ENCODE measurements at places on chromosomes 4 and X. TPM values are rescaled to one million over a fixed set of nuclear protein-coding genes. Genes with fewer than 3 reads are reported as not detected.
A peak's percentile ranks its signal among the peaks of the same experiment; 100 is the strongest.

DNA sequence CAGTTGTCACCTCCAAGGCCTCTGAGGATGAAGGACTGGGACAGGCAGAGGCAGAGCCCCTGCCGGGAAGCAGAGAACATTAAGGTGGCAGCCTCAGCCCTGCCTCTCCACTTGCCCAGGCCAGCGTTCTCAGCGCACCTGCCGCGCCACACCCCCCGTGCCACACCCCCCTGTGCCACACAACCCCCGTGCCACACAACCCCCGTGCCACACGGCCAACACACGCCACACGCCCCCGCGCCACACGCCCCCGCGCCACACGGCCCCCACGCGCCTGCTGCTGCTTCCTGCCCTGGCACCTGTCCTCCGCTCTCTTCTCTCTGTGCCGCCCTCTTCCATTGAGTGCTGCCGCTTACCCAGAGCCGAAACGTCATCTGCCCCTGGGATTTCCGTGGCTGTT, 58.0 kb upstream of the ZFP42 start:
- H3K4me3 ChIP-seq, result no peak overlapping the region
- no peaks in the 10 kb centered on the region for H3K36me3 ChIP-seq
- H3K4me1 ChIP-seq, result no peaks in the 10 kb centered on the region
- no peaks in the 10 kb centered on the region for H3K27me3 ChIP-seq

GRCh38 chr4:56149591-56149990, 200.8 kb downstream of the CEP135 start:
- H3K36me3 ChIP-seq, result no peaks in the 10 kb centered on the region
- no peaks in the 10 kb centered on the region for H3K27me3 ChIP-seq
- H3K4me1 ChIP-seq, result no peaks in the 10 kb centered on the region
- H3K4me3 ChIP-seq, result no peak overlapping the region
- DNase-seq, result no peak
- H3K27ac ChIP-seq, result no peak overlapping the region

- no peaks in the 10 kb centered on the region for H3K4me1 ChIP-seq
- no peak overlapping the region for H3K27ac ChIP-seq
- no peak for DNase-seq
- H3K27me3 ChIP-seq, result no peaks in the 10 kb centered on the region
- H3K4me3 ChIP-seq, result no peak overlapping the region
Measured at GRCh38 chrX:148530464-148531077, 30.2 kb downstream of the AFF2 start.

GRCh38 chrX:36431819-36432218, 512.3 kb downstream of the CFAP47 start:
- no peak overlapping the region for H3K4me3 ChIP-seq
- no peak for DNase-seq
- H3K27ac ChIP-seq, result no peak overlapping the region
- H3K36me3 ChIP-seq, result no peaks in the 10 kb centered on the region
- no peaks in the 10 kb centered on the region for H3K4me1 ChIP-seq

BTK gene
- 0.49 TPM for total RNA-seq

POLN gene
- 2.1 TPM for total RNA-seq

GRCh38 chr4:955931-956381, 17.4 kb downstream of the DGKQ start:
- H3K4me3 ChIP-seq, result no peak overlapping the region
- H3K4me1 ChIP-seq, result no peaks in the 10 kb centered on the region
- peaks cover 5% of the 10 kb centered on the region for H3K36me3 ChIP-seq
- no peak for DNase-seq
- H3K27ac ChIP-seq, result no peak overlapping the region

DNA sequence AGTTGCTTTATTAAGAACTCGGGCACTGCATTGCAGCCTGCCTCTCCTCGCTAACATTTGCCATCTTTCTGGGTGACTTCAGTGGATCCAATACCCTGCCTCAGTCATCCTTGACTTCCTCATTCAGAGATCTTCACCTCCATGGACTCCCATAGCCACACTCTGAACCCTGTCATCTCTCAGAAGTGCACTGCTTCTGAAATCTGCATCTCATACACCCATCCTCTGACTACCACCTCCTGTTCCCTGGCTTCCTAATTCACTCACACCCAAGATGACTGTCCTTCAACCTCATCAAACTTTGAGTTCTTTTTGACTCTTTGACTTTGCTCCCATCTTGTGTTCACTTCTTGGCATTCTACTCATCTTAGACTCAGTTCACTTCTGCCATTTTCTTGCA, 25.3 kb upstream of the CYBB start:
- H3K4me1 ChIP-seq, result peaks cover 39% of the 10 kb centered on the region
- DNase-seq, result no peak
- no peak overlapping the region for H3K4me3 ChIP-seq
- H3K27ac ChIP-seq, result peak overlapping the region; percentile 45

SATL1 gene
- total RNA-seq, result not detected

DNA sequence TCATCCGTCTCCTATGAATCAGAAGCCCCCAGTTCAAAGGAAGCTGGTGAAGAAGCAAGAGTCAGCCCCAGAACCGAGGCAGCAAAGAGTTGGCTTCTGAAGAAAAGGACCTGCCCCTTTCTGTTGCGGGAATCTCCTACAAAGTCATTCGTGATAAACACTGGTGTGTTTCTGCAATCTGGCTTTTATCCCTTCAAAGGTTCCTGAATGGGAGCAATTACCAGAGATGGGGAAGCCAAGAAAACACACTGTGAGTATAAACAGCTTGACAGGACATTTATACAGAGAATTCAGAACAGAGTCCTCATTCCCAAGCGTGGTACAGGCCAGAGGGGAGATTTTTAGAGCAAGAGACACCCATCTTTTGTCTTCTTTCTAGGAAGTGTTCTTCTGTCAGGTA, 226.8 kb upstream of the LNX1 start:
- DNase-seq, result no peak
- H3K4me3 ChIP-seq, result no peak overlapping the region
- no peaks in the 10 kb centered on the region for H3K36me3 ChIP-seq
- H3K27ac ChIP-seq, result no peak overlapping the region
- H3K27me3 ChIP-seq, result no peaks in the 10 kb centered on the region

GRCh38 chr4:120156120-120156718, 89.6 kb upstream of the MAD2L1 start:
- no peak overlapping the region for H3K4me3 ChIP-seq
- no peaks in the 10 kb centered on the region for H3K36me3 ChIP-seq
- no peak for DNase-seq
- no peak overlapping the region for H3K27ac ChIP-seq
- no peaks in the 10 kb centered on the region for H3K4me1 ChIP-seq
- no peaks in the 10 kb centered on the region for H3K27me3 ChIP-seq

GRCh38 chrX:24479924-24480323, 14.8 kb downstream of the PDK3 start:
- H3K4me3 ChIP-seq, result peak overlapping the region; percentile 39
- no peaks in the 10 kb centered on the region for H3K36me3 ChIP-seq
- H3K27ac ChIP-seq, result peak overlapping the region; percentile 79
- peak; percentile 60 for DNase-seq
- no peaks in the 10 kb centered on the region for H3K27me3 ChIP-seq

DNA sequence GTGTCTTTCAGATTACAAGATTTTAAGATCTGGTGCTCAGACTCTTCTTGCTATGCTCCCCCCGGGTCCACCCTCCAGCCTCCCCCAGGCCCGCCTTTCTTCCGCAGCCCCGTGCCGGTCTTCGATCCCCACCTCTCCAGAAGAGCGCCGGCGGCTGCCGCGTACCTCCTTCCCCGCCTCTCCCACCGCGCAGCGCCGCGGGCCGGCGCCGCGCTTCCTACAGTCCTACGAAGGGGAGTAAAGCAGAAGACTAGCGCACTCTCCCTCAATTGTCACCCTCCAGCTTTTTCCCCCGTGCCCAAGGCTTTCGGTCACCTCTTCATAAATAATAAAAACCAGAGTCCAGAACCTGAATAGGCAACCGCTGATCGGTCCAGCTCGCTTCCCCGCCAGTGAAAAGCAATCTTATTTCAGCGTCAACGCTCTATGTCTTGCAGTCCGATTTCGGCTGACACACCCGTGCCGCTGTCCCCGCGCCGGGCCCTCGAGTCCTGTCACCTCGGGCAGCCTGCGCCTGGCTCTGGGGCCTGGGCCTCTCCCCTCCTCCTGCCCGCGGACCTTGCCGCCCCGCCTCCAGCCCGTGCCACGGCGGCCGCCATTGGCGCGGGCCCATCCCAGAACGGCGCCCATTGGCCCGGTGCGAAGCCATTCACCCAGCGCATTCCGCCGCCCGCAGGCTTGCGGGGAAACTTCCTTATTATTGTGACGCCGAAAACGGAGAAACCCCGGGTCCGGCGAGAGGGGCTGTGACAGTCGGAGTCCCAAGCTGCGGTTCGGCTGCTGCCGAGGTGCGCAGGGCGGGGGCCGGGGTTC, at the start of gene HERC3:
Gene HERC3 (plus strand): TSS at position 694 of the 813 bp plus-strand sequence. CDS start 13,344 bp downstream, outside the sequence.
- peak within 1 kb of the TSS; percentile 96 for H3K4me3 ChIP-seq
- peaks cover 23% of the 10 kb centered on the region for H3K4me1 ChIP-seq
- peaks cover 10% of the 10 kb centered on the region for H3K36me3 ChIP-seq
- peak; percentile 91 for DNase-seq
- H3K27me3 ChIP-seq, result no peaks in the 10 kb centered on the region

DNA sequence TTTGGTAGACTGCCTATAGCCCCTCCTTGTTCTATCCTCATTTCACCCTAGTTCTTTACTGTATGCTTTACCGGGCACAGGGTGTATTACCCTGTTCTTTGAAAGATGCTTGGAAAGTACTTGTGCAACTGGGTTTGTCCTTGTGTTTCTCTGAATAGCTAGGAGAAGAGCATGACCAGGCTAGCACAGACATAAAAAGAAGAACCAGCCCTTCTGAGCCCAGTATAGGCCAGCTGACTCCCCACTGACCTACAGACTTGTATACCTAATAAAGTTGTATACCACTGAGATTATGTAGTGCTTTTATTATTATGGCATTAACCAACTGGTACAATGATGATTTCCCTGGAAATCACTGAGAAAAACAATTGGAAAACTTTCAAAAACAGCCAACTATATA, 15.0 kb downstream of the CFI start:
- H3K4me1 ChIP-seq, result no peaks in the 10 kb centered on the region
- H3K4me3 ChIP-seq, result no peak overlapping the region
- H3K27ac ChIP-seq, result no peak overlapping the region
- H3K36me3 ChIP-seq, result no peaks in the 10 kb centered on the region

DNA sequence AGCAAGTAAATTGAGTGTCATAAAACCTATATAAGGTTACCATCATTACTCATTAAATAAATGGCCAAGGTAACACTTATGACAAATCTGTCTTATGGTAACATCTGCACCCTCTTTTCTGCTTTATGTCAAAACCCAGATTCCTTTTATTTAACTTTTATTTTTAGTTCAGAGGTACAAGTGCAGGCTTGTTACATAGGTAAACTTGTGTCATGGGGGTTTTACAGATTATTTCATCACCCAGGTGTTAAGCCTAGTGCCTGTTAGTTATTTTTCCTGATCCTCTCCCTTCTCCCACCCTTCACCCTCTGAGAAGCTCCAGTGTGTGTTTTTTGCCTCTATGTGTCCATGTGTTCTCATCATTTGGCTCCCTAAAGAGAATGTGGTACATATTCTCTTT, 930.7 kb downstream of the CCSER1 start:
- DNase-seq, result no peak
- H3K27ac ChIP-seq, result no peak overlapping the region

DNA sequence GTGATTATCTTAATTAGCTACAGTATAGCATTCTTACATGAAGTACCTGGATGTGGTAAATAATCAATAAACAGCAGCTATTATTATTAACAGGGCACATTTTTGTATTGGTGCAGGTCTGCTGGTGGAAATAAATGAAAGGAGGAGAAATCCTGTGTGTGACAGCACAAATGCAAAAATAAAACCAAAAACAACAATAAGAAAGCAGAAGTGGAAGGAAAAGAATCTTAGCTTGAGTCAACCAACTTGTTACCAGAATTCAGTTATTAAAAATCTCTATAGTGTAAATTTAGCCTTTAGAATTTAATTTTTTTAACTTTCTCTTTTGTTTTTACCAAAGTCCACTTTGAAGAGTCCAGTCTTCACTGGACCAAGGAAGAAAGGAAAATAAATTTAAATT, 63.1 kb upstream of the LSM6 start:
- H3K27me3 ChIP-seq, result no peaks in the 10 kb centered on the region
- DNase-seq, result no peak
- no peak overlapping the region for H3K4me3 ChIP-seq

REPS2 gene
- 0.53 TPM for total RNA-seq

BANK1 gene
- 0.20 TPM for total RNA-seq

DNA sequence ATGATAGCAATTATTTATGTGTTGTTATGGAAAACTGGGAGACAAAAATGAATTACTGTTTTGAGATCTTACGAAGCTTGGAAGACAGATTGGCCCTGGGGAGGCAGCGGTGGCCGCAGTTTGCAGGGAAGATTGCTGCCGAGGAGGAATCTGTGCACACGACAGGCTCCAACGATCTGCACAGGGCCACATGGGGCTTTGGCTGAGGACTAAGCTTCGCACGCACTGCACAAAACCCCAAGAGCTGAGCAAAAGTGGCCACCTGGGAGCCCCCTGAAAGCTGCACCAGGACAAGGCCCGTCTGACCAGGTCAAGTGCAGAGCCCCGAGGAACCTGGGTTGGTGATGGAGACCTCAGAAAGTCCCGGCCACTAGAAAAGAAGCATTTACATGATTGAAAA, 5.2 kb upstream of the PDE6B start:
- no peak for DNase-seq
- no peaks in the 10 kb centered on the region for H3K36me3 ChIP-seq
- no peak overlapping the region for H3K27ac ChIP-seq
- no peak overlapping the region for H3K4me3 ChIP-seq
- no peaks in the 10 kb centered on the region for H3K27me3 ChIP-seq

SPANXC gene
- not detected for total RNA-seq

GRCh38 chrX:109624641-109625616, at the start of gene KCNE5:
TSS of gene KCNE5 (minus strand) at chrX:109625172. CDS start at chrX:109625020, 152 bp downstream.
- peak; percentile 4 for DNase-seq
- H3K36me3 ChIP-seq, result no peaks in the 10 kb centered on the region
- no peak within 1 kb of the TSS for H3K4me3 ChIP-seq
- no peaks in the 10 kb centered on the region for H3K27me3 ChIP-seq
- H3K4me1 ChIP-seq, result no peaks in the 10 kb centered on the region

GRCh38 chr4:36734334-36734733, 452.9 kb downstream of the DTHD1 start:
- no peak overlapping the region for H3K27ac ChIP-seq
- H3K4me3 ChIP-seq, result no peak overlapping the region
- H3K36me3 ChIP-seq, result no peaks in the 10 kb centered on the region
- no peak for DNase-seq
- H3K4me1 ChIP-seq, result no peaks in the 10 kb centered on the region

DNA sequence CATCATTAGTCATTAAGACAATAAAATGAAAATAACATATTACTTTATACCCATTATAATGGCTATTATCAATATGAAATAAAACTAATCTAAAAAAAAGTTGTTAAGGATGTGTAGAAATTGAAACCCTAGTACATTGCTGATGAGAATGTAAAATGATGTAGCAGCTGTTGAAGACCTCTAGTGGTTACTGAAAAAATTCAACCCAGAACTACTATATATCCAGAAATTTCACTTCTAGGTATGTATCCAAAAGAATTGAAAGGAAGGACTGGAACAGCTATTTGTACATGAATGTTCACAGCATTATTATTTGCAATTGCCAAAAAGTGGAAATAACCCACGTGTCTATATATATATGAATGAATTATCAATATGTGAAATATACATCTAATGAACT, 180.3 kb upstream of the KLHL4 start:
- no peak overlapping the region for H3K27ac ChIP-seq
- DNase-seq, result no peak
- H3K4me1 ChIP-seq, result no peaks in the 10 kb centered on the region
- no peaks in the 10 kb centered on the region for H3K27me3 ChIP-seq
- no peaks in the 10 kb centered on the region for H3K36me3 ChIP-seq

CACNA1F gene
- total RNA-seq, result 1.2 TPM

GRCh38 chr4:15370296-15370695, 57.5 kb upstream of the C1QTNF7 start:
- no peak overlapping the region for H3K27ac ChIP-seq
- H3K27me3 ChIP-seq, result no peaks in the 10 kb centered on the region
- no peak overlapping the region for H3K4me3 ChIP-seq
- H3K36me3 ChIP-seq, result no peaks in the 10 kb centered on the region

- DNase-seq, result no peak
- H3K27me3 ChIP-seq, result no peaks in the 10 kb centered on the region
- no peak overlapping the region for H3K27ac ChIP-seq
Measured at GRCh38 chrX:2321411-2321810, 179.4 kb downstream of the DHRSX start.
